Stimulated activated CD4-positive, alpha-beta T cell treated with anti-CD3 and anti-CD28 coated beads, Interleukin-4, amount 100 ng/mL, for 48 hours (primary cell): ENCODE measurements at places on chromosomes 11 and 22.

- no peak for DNase-seq
These were observed 155.6 kb downstream of the BRD1 start for GRCh38 chr22:49672014-49672516.

DNA sequence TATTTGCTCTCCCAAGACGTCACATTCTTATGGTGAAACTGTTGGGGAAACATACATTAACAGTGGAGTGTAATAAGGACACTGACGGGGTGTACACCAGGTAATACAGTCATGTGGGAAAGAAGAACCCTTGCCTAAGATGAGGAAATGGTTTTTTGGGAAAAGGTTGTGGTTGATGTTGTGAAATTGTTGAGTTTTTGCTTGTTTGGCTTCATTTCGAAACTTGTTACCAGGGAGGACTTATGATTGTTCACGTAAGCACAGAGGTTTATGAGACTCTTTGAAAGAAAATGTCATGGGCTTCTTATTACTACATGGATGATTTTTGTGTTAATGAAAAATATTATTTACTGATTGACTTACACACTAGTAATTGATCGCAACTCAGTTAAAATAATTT is 16.8 kb downstream of the ANO3 start:
- no peak for DNase-seq

GRCh38 chr11:31199378-31199777 is 170.2 kb downstream of the DCDC1 start:
- no peak for DNase-seq

DNA sequence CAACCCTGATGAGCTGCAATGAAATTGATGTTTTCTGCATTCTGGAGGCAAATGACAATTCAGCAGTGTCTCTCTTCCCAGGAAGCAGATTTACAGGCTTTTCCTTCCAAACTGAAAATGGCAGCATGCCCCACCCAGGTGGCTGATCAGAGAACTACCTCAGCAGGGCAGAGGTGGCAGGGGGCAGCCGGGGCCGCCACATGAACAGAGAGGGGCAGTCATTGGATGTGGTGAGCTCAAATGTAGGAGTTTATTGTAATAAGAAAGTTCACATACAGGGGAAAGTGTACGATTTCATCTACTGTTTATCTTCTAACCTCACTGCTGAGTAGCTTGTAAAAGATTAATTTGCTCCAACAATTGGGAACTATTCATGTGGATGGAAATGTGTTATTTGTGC is 15.7 kb upstream of the PARVA start:
- DNase-seq: no peak
